NCI-H1105 (cell line): ENCODE measurements at places on chromosomes 12 and 14.
A peak's percentile ranks its signal among the peaks of the same experiment; 100 is the strongest.

DNA sequence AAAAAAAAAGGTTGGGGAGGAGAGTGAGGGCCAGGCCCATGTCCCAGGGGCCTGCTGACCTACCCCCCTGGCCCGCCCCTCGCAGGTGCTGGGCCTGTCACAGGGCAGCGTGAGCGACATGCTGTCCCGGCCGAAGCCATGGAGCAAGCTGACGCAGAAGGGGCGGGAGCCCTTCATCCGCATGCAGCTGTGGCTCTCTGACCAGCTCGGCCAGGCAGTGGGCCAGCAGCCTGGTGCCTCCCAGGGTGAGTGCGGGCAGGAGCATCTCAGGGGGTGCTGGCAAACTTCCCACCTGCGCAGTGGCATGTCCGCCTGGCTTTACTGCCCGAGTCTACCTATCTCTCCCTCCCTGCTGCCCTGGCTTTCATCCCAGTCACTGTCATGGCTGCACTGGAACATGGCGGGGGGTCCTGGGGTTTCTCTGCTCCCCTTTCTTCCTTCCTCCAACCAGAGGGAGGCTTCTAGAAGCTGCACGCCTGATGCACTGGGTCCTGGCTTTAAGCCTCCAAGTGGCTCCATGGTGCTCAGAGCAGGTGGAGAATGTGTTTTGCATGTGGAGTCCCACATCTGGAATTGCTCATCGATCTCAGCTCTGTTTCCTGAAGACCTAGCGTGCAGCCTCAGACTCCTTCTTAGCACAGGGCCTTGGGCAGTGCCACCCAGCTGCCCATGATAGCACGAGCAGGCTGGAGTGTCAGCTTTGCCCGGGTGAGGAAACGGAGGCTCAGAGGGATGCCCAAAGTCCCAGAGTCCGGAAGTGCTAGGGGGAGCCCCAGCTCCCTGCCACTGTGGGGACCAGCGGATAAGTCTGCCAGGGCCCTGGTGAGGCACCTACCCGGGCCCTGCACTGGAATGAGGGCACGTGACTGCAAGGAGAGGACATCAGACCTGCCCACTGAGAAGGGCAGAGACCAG lies 46.3 kb downstream of the PHETA1 start:
- DNase-seq = peak; percentile 58

GRCh38 chr14:74401504-74402241 lies 24.3 kb downstream of the SYNDIG1L start:
- no peak for DNase-seq

DNA sequence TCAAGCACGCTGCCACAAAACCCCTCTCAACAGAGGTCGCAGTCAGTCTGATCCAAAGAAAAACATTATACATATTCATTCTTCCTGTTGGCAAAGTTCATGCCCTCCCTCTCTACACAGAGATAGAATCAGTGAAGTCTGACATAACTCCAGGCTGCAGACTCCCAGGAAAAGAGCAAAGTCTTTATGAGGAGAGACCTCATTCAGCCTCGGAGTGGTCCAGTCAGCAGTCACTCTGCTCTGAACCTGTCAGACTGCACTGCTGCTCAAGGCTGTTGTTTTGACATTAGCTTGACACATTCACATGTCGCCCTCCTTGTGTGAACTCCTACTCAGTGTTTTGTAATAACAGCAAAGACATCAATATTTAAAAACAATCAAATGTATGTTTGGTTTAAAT lies 241.2 kb upstream of the G2E3 start:
- DNase-seq = no peak

DNA sequence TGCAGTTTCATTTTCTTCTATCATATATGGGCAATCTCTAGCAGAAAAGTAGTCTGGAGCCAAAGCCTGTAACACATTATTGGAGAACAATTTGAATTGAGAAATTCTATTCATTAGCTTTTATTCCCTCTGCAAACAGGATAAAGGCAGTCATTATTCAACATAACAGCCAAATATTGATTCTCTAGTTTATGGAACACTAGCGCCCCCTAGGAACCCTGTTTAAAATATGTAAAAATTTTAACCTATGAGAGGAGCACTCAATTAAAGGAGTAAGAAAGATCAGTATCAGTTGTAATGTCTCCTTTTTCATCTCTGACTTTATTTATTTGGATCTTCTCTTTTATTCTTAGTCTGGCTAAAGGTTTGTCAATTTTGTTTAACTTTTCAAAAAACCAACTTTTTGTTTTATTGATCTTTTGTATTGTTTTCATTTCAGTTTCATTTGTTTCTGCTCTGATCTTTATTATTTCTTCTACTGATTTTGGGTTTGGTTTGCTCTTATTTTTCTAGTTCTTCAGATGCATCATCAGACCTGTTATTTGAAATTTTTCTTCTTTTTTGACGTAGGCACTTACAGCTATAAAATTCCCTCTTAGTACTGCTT lies 4.8 kb upstream of the LMNTD1 start:
- peak; percentile 59 for DNase-seq
